ENCODE measurements at places on chromosomes 7 and 10.

- DNase-seq, result no peak
Observed at GRCh38 chr10:89639326-89639725, 5.7 kb downstream of the PANK1 start.

GRCh38 chr10:77586719-77587415 is 50.7 kb downstream of the KCNMA1 start:
- no peak for DNase-seq

DNA sequence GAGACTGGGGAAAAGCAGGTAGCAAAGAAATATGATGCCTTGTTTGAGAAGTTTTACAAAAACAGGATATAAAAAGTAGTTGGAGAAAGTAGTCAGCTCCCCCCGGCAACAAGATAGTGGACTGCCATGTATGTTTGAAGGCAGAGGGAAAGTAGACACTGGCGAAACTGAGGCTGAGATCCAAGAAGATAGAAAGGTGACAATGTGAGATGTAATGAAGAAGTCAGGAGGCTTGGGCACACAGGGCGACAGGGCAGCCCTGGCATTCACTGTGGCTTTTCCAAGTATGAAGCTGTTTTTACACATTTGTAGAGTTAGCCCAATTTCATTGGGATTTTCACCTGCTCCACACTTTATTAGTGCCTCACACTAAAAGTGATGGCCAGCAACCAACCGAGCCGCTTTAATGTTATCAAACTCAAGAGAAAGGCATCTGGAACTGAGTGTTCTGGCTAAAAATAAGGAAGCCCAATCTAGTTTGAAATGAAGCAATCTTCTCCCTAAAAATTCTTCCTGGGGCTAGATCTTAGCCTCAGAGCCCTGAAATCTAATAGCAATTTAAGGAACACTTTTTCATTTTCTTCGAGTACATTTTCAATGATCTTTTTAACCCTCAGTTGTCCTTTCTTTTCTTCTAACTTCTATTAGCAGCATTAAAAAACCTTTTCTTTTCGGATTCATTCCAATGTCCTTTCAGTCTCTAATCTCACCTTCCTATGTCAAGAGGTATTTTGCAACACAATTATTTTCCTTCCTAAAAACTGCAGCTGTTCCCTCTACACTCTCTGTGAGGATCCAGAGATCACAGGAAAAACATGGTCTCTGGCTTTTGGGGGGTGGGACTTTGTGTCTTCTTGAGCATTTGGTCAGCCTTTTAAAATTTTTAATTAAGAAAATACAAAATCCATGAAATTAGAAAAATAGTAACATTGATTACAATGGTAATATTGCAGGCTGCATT is 108.0 kb downstream of the RNLS start:
- DNase-seq, result no peak

DNA sequence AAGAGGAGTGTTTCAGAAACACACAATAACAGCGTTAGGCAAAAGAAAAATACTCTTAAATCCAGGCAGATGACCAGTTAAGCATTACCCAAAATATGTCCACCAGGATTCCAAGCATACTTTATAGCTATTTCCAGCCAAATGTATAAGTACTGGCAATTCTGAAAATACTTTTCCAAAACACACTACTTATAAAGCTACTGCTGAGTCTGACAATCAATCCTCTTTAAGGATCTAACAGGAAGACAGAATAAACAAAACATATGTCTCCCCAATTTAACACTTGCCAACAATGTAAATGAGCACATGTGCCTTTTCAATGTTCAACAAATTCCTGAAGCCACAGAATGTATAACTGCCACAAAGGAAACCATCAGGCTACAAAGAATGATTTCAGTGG is 370.9 kb downstream of the SORCS1 start:
- DNase-seq, result no peak

GRCh38 chr7:123440101-123440548 is 94.3 kb downstream of the IQUB start:
- no peak for DNase-seq

GRCh38 chr10:27997865-27998177 is 1.1 kb downstream of the ODAD2 start:
- DNase-seq, result no peak

DNA sequence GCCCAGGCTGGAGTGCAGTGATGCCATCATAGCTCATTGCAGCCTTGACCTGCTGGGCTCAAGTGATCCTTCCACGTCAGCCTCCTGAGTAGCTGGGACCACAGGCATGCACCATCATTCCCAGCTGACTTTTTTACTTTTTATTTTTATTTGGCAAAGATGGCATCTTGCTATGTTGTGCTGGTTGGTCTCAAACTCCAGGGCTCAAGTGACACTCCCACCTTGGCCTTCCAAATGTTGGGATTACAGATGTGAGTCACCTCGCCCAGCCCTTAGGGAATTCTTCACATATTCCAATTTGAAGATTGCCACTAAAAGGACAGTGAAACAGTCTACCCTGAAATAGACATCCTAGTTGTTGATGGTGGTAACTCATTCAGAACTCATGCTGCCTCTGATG is 27.7 kb downstream of the SUGCT start:
- DNase-seq, result no peak
